ENCODE measurements at places on chromosomes 11 and 22.

DNA sequence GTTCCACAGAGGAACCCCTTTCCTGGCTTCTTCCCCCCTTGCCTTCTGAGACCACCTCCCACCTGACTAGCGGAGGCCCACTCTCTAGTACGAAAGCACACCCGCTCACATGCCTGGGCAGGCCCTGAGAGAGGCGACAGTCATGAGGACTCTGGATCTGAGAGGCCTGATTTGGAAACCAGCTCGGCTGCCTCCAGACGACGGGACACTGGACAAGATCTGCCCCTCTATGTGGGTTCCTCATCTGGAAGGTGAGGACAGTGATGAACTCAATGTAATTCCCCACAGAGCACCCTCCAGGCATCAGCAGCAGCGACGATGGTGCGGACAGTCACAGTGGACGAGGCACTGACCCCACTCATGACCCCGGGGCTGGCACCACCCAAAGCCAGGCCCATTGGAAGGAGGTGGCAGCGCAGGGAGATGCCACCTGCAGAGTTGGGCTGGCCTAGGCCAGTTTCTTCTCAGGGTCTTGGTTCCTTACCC lies 7.5 kb downstream of the SULT4A1 start:
- no peak for DNase-seq

- no peak for DNase-seq
Measured at GRCh38 chr11:10646681-10647355, 46.7 kb downstream of the IRAG1 start.

GRCh38 chr22:44057401-44057987 lies 33.4 kb downstream of the PARVB start:
- DNase-seq = no peak

DNA sequence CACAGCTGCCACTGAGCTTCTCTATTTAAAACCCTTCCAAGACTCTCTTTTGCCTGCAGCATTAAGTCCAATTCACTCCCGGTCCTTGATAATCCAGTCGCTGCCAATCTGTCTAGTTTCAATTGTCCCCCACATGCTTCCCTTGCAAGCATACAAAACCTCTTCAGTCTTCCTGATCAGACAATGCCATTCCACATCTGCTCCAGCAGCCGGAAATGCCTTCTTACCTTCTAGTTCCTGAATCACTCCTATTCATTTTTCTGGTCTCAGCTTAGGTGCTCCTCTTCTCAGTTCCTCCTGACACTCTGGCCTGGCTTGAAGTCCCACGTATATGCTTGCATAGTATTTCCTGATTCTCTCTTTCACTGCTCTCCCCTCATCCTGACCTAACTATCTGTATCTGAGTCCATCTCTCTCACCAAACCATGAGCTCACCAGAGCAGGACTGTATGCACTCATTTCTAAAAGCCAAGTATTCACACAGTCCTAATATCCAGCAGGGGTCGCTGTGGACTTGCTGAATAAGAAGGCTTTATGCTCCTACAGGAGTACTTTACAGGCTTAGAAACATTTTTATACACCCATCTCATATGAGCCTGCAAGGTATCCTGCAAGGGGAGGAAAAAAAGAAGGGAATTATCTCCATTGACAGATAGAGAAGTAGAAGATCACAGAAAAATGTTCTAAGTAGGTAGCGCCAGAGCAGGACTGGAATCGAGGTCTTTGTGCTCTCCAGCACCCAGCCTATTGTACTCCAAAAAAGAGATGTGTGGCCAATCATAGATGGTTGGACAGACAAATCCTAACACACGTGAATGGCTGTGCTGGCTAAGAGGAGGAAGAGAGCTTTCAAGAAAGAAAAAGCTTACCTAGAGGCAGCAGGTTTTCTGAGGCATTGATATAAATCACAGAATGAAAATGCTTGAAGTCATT lies 19.2 kb downstream of the XRRA1 start:
- DNase-seq = peak; percentile 13

DNA sequence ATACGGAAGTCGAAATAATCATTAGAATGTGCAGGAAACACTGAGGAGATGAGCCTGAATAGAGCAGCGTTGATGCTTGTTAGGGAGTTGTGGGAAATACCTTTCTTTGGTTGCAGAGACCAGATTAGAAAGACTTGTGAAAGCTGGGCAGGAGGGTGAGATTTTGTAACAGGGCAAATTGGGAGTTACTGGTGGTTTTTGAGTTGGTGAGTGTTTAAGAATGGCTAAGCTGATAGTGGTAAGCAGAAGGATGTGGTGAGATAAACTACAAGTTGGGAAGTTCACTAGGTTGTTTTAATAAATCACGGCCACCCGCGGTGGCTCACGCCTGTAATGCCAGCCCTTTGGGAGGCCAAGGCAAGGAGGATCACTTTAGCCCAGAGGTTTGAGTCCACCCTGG lies 34.4 kb downstream of the MCAM start:
- DNase-seq = no peak

- DNase-seq = no peak
Measured at GRCh38 chr11:93570759-93571413, 27.7 kb upstream of the SMCO4 start.

Data from NCI-H1436 treated with DMSO at 0.1 percent for 48 hours (cell line).